ENCODE measurements at places on chromosomes 16 and 17.
A peak's percentile ranks its signal among the peaks of the same experiment; 100 is the strongest.

DNA sequence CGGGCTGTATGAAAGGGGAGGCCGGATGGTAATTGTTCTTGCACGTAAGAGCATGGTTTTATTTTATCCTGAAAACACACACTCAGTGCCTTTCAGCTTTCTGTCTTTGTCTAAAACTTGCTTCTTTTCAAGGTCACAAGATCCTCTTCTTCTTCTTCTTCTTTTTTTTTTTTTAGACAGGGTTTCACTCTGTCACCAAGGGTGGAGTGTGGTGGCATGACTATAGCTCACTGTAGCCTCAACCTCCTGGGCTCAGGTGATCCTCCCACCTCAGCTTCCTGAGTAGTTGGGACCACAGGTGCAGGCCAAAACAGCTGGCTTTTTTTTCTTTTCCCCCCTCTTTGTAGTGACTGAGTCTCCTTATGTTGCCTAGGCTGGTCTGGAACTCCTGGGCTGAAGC, 15.9 kb upstream of the ZNF629 start:
- DNase-seq, result no peak

GRCh38 chr16:58459344-58460218, 40.4 kb upstream of the NDRG4 start:
- peak; percentile 65 for DNase-seq

- DNase-seq, result no peak
Observed at GRCh38 chr17:67027031-67027628, 17.2 kb upstream of the CACNG1 start.

DNA sequence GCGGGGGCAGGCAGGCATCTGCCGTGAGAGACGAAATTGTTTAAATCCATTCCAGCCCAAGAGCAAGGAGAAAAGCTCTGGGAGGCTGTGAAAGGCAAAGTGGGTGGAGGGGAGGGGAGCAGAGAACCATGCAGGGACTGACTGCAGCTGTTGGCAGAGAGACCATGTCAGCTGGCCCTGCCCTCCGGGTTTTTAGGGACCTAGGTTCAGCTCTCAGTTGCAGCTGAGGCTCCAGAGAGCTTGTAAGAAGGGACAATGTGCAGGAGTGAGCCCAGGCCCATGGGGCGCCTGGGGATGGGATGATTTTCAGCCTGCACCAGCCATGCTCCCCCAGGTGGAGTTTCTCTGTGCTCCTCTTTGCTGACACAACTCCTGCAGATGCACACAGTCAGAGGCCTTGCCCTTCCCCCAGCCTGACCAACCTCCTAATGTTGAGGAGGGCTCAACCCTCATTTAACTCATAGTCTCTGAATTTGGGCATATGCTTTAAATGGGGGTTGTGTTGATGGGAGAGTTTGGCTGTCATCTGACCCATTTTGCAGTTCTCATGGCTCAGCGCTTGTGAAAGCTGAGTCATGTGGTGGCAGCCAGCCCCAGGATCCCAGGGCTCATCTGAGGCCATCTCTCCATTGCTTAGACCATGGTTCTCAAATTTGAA, 70.9 kb downstream of the PLXDC1 start:
- no peak for DNase-seq

- no peak for DNase-seq
Observed at GRCh38 chr16:11190588-11191560, 65.1 kb downstream of the SOCS1 start.

GRCh38 chr17:27563532-27563931, 67.5 kb upstream of the LGALS9 start:
- DNase-seq, result no peak

- DNase-seq, result no peak
Observed at GRCh38 chr17:41785859-41786226, 668 bp downstream of the JUP start.
